Bronchial epithelial cell (primary cell): ENCODE measurements at places on chromosomes 7 and 10.

- no peak for DNase-seq
These were observed 5.0 kb upstream of the CDH23 start for GRCh38 chr10:71391701-71392100.

DNA sequence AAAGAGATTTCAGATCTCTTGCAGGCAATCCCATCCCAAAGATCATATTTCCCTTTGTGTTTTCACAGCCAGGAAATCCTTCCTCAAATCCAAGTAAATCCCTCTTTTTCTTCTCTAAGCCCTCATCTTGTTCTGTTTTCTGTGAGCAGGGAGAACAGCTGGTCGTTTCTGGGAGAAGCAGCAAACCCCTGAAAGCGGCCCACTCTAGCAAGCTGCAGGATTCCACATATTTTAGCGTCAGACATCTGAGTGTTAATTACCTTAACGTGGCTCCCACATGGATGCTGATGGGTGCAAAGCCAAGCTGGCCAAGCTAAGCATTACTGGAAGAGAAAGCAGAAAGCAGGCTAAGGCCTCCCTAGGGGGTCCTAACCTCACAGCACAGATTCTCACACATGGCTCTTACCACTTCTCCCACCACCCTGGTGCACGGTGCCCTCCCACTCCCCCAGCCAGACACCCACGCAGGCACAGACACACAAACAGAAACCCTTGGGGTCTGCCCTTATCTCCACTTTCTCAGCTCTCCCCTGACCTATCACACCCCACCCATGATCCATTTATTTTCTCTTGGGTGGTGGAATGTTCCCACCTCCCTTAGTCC is 551.0 kb upstream of the AUTS2 start:
- DNase-seq: no peak

DNA sequence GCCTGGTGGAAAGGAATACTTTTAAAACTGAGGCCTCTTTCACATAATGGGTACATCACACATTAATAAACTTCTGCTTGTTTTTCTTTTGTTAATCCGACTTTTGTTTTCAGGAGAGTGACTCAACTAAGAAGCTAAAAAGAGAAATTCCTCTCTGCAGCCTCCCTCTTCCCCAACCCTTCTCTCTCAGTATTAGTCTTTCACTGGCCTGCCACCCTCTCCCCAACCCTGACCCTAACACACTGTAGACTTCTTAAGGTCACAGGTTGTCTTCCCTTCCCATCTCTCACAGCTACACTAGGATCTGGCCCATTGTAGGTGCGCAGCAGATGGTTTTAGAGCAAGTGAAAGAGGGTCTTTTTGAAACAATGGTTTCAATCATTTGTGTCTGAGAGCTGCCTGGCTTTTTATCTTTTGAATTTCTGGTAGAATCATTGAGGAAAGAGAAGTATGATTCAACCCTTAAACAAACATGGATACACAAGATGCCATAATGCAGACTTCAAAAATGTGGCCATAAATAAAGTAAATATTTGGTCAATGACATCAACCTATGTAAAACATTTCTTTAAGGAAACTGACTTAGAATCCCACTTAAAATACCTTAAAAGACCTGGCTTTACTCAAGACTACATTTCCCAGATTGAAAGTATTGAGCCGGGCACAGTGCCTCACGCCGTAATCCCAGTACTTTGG is 17.9 kb upstream of the FFAR4 start:
- peak; percentile 82 for DNase-seq

GRCh38 chr7:117087639-117088396 is 134.5 kb downstream of the ST7 start:
- DNase-seq: peak; percentile 7

- peak; percentile 99 for DNase-seq
These were observed 52.6 kb upstream of the BET1 start for GRCh38 chr7:94056796-94057207.

- DNase-seq: no peak
These were observed 63.2 kb downstream of the SMURF1 start for GRCh38 chr7:99080679-99081078.

DNA sequence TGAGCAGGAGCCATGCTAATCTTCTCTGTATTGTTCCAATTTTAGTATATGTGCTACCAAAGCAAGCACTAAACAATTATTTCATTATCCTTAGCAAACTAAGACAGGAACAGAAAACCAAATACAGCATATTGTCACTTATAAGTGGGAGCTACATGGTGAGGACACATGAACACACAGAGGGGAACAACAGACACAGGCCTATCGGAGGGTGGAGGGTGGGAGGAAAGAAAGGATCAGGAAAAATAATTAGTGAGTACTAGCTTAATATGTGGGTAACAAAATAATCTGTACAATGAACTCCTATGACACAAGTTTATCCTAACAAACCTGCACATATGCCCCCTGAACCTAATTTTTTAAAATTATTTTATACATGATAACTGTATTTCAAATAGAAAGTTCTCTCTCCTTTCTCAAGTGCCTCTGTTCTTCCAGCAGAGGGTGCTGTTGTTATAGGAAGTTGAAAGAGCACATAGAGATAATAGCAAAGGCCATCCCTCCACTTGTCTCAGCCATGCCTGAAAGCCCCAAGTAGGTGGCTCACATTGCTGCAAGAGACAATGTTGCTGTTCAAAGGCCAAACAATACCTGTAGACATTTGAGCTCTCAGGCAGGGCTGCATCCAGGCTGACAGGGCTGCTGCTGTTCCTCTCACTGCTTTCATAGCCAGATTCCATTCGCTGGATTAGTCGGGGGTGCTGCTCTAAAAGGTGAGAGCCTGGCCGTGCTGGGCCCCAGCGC is 33.4 kb upstream of the PPP3CB start:
- peak; percentile 67 for DNase-seq

DNA sequence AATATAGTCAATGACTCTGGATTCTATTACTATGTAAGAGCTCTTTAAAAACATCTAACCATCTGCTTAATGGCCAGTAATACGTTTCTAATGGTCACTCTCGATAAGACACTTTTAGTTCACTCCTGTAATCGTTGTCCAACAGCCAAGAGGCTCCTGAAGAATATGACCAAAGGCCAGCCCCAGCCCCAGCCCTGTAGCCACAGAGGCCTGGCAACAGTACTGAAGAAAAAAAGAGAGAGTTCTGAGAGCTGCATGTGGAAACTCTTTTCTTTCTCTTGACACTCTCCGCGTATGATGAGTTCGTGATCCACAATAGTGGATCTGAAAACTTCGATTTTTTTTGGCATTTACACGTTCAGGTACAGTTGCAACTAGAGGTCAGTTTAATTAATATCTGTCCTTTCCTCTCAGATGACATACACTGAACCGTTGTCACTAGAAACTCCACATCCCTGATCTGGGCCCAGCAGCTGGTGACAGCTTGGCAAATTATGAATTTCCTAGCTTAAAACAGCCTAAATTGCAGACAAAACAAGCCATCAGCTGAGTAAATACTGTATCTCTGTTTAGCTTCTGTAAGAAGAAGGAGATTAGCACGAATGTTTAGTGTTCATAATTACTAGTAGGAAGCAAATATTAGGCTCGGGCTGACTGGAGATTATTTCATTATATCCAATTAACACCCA is 456.7 kb downstream of the LRMDA start:
- DNase-seq: no peak

- no peak for DNase-seq
These were observed 128.7 kb upstream of the RHEB start for GRCh38 chr7:151648429-151648828.

- DNase-seq: no peak
These were observed 4.8 kb downstream of the SH3PXD2A start for GRCh38 chr10:103850572-103850895.

DNA sequence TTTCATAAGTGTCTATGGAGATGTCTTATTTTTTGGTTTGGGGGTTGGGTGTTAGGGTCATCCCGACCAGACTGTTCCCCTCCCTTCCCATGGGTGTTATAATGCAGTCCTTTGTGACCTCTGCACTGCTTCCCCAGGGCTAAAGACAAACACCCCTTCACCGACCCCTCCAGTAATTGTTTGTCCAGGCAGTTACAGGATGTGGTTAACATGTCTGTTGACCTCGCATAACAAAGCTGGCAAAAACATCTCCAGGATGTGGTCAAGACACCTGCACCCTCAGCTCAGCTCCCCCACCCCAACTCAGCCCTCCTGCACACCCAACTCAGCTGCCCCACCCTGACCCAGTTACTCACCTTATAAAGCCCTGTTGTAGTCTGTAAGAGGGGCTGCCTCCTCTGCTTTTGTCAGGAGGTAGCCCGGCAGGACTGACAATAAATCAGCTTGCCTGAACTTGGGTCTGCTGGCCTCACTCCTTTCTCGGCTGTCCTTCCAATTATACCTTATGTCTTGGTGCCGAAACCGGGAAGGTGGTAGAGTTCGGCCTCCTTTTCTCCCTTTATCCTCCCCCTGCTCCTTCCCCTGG is 102.2 kb downstream of the ZNF92 start:
- peak; percentile 8 for DNase-seq

DNA sequence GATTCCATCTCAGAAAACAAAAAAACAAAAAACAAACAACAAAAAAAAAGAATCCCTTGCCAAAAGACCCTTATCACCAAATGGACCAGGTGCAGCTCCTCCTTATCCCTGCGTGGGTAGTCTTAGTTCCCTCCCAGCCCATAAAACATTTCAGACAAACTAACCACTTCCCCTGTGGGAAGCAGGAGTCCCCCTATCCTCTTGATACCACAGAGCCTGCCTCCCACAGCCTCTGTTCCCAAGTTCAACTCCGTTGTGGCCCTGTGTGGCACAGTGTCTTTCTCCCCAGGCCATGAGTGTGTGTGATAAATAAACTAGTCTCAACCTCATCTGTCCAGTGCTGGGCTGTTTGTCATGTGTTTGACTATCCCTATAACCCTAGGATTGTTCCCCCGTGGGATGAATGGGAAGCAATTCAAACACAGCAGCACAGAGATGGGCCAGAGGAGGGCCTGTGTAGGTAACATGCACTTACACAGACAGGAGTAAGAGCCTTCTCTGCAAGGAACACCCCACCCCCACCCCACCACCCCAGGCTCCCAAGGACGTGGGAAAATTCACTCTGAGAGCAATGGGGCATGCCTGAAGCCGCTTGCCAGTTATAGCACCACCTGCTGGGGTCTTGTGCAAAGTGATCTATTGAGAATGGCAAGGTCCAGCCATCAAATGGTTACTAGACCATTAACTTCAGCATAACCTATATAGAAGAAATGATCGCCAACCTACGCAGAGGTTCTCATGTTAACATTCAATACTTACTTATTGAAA is 147.1 kb upstream of the GHITM start:
- DNase-seq: peak; percentile 33

DNA sequence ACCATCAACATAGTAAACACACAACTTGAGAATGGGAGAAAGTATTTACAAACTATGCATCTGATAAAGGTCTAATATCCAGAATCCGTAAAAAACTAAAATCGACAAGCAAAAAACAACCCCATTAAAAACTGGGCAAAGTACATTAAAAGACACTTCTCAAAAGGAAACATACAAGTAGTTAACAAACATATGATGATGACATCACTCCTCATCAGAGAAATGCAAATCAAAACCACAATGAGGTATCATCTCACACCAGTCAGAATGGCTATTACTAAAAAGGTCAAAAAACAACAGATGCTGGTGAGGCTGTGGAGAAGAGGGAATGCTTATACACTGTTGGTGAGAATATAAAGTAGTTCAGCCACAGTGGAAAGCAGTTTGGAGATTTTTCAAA is 125.1 kb downstream of the TFPI2 start:
- no peak for DNase-seq

DNA sequence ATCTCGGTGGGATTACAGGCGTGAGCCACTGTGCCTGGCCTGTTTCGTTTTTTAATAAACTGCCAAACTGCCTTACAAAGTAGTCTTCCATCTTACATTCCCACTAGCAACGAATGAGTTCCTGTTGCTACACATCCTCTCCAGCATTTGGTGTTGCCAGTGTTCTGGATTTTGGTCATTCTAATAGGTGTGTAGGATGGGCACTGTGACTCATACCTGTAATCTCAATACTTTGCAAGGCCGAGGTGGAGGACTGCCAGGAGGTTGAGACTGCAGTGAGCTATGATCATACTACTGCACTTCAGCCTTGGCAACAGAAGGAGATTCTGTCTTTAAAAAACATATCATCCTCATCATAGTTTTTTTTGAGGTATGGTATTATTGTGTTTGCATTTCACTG is 21.4 kb upstream of the RSBN1L start:
- peak; percentile 96 for DNase-seq

DNA sequence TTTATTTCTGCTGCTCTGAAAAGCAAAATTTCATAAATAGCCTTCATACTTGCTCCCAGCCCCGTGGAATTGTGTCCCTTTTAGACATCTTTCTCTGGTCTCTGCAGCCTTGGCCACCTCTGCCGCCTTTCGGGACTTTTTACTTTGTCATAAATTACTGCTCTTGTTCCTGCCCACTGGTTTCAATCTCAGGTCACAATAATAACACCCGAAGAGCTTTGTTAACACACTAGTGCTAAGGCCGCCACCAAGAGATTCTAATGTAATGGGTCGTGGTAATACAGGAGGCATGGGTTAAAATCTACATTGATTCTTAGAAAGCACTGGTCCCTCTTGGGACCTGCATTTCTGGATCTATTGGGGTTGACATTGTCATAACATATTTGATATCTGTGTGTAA is 276.0 kb upstream of the VWC2 start:
- DNase-seq: no peak

DNA sequence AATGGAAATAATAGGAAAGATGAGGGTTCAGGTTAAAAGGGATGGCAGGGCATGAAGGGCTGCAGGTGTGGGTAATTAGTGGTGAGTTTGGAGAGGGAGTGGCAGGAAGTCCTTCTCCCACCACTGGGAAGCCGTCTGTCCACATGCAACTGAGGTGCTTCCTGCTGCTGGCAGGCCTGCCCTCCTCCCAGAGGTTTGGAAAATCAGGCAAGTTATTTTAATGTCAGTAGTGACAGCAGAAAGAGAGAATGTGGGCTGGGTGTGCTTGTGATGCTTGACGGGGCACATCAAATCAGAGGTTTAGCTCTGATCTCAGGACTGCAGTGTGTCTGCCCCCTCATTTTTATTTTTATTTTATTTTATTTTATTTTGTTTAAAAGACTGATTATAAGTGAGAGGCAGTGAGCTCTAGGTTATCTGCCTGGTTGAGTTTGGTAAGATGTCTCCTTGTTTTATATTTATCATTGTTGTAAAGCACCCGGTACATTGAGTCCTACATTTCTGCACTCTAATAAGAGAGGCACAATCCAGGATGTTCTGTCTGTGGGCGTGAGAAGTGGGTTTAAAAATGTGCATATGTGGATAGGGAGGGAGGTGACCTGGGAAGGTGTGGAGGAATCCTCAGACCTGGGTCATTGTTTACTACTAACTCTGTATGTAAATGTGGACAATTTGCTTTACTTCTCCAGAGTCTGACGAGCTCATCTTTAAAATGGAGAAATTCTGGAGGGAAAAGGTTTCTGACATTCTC is 504.4 kb downstream of the LRMDA start:
- no peak for DNase-seq

DNA sequence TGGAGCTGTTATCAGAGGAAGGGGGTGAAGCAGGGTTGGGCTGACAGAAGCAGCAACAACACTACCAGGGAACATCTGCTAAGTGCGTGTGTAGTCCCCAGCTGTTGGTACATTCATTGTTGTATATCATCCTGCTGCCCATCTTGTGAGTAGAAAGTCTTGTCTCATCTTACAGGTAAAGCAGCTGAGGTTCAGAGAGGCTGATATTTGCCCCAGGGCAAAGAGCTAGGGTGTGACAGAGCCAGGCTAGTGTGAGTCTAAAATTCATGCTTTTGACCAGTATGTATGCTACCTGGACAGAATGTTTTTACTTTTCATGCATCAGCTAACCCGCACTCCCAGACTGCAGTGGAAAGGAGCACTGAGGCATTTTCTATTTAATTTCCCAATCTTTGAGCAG is 221.6 kb downstream of the STK31 start:
- peak; percentile 25 for DNase-seq

GRCh38 chr10:132492323-132493025 is 45.1 kb upstream of the INPP5A start:
- DNase-seq: no peak
